NCI-H345 (cell line): ENCODE measurements at places on chromosomes 5 and 9.
A peak's percentile ranks its signal among the peaks of the same experiment; 100 is the strongest.

DNA sequence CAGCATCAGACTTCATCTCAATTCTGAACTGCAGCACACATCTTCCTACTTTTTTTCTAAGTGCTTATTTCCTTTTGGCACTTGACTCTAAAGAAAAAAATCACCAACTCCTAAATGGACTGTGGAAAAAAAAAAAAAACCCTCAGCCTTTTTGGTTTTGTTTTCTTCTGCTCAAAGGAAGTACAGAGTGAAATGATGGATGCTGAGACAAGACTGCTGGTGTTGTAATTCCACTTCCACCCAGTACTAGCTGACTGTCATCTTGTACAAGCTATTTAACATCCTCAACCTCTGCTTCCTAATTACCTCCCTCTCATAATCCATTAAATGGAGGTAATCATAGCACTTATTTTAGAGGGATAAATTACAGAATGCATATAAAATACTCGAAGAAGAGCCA lies 171.5 kb upstream of the GNA14 start:
- DNase-seq = no peak

DNA sequence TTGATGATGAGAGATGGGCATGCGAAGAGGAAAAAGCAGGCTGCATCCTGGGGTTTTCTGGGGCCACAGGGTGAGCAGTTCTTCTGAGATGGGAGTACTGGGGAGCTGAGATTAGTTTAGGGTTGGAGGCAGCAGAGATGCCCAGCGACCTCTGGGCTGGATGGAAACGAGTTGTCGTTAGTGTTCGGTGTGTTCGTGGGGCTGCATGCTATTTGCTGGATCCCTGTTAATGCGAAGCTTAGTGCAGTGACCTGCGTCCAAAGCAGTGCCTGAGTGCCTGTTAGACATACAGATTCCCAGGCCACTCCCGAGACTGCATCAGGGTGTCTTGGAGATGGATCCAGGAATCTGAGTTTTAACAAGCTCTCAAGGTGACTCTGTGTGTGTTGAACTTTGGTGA lies 201.3 kb downstream of the CACNA1B start:
- DNase-seq = no peak

DNA sequence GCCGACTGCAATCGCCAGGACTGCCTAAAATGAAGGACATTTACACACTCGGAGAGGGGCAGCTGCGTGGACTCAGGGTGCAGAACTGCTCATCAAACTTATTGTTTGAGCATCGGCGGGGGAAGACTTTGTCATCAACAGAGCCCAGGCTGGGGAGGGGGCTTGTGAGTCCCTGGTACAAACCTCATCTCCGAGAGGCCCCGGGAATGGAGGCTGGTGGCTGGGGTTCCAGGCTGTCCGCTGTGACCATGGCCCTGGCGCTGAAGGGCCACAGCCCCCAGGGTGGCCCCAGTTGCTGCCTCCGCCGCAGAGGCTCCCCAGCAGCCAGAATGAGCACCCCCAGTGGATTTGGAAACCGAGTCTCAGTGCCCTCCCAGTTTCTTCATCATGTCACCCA lies 46.1 kb upstream of the RNU6ATAC start:
- no peak for DNase-seq

- DNase-seq = no peak
Measured at GRCh38 chr5:115480900-115481299, 63.7 kb downstream of the FEM1C start.

GRCh38 chr5:18028036-18028435 lies 393.8 kb downstream of the TAF11L14 start:
- no peak for DNase-seq

- DNase-seq = no peak
Measured at GRCh38 chr5:65612298-65612907, 11.7 kb downstream of the TRIM23 start.

DNA sequence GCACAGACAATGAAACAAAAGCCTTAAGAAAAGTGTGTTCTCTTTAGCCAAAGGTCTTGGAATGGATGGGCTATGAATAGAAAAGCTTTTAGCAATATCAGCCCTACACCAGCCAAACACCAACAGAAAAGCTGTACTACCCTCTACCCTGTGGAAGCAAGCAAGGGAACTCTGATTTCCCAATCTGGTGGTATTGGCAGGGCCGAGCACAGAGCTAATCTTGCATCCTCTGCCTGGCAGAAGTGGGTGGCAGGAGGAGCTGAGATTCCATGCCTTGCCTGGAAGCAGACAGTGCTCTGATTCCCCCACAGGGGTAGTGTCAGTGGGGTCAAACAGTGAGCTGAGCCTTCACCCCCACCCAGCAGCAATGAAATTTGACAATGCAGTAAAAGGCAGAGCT lies 29.6 kb upstream of the ZNF782 start:
- DNase-seq = no peak

DNA sequence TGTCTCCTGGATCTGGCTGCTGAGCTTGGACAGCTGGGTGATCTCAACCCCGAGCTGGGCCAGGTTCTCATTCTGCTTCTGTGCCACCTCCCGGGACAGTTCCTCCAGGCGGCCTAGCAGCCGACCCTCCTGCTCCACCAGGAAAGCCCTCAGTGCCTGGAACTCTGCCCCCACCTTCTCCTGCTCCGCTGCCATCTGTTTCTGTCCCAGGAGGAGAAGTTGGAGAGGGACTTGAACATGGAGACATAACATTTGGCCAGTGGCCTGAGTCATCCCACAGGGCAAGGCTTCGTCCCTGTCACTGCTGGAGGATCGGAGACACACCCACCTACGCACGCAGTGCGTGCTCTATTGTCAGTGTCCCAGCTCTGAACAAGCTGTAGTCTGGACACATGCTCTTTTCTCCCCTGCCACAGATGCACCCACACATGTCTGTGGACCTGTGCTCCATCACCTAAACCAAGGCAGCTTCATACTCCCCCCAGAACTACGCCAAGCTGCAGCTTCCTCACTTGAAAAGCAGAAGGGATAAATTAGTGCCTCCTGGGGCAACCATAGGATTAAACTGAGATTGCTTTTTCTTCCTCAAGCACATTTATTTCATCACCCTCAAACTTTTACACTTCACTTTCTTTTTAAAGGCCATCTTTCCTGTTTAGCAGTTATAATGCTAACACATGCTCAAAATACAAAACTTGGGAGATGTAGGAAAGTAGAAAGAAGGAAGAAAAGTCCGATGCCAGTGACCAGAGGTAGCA lies 4.9 kb downstream of the TRIM7 start:
- no peak for DNase-seq

- peak; percentile 55 for DNase-seq
Measured at GRCh38 chr5:123809594-123810221, 297.7 kb downstream of the CSNK1G3 start.

DNA sequence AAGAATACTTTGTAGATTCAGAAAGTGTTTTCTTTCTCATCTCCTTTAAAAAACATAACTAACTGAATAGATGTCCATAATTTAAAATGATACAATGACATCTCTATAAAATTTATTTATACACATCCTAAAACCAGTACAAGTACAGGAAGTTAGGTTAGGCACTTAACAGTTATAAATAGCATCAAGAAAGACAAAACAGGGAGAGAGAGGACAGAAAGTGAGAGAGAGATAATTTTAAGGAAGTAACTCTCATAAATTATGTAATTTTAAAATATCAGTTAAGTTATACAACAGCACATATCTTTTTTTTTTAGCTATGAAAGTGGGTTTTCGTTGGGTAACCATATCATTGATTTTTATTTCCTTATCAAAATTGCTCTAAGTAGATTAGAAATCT lies 1068.6 kb downstream of the TAF11L14 start:
- no peak for DNase-seq

- DNase-seq = no peak
Measured at GRCh38 chr5:74241751-74242140, 398.8 kb downstream of the ENC1 start.

DNA sequence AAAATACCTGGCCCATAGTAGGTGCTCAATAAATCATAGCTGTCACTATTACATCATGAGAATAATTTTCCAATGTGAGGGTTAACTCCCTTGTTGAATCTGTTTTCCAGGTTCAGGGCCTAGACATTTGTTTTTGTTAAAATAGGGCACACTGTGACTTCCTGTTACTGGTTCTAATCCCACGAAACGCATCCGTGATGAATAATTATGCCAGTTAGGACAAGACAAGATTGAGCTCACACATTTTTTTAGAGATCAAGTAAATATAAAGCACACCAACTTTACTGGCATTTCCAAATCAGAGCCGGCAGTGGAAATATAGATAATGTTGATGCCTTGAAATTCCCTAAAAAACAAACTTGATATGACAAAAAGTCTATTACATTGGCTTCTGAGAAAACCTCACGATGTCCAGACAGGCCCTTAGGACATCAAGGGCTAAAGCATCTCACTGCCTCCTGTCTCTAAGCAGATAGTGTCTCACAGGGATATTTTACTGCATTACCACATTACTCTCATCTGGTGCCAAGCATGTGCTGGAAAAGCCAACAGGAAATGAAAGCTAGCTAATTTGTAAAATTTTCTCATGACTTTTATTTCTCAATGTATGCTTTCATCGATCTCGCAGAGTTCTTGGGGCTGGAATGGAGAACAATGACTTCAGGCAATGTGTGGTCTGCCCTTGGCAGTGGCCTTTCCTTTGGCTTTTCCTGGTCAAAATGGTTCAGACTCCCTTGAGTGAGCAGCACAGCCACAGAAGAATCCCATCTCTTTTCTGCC lies 414.3 kb upstream of the PAPPA start:
- DNase-seq = no peak

GRCh38 chr5:76641514-76642120 lies 18.4 kb upstream of the F2RL2 start:
- no peak for DNase-seq

DNA sequence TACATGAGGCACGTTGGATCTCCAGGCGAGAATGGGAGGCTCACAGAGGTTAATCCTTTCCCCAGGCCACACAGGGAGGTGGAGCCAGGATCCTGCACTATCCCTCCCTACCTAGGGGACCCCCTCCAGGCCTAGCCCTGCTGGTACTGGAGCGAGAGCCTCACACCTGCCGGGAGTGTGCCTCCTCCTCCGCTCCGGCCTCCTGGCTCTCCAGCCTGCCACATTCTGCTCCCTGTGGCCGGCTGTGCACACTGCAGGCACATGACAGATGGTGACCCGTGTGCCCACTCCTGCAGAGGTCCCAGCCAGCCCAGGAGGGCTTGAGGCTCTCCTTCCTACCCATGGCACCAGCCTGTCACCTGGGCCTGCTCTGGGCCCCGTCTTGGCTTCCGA lies 93.4 kb downstream of the RXRA start:
- no peak for DNase-seq

GRCh38 chr5:142821733-142822487 lies 51.7 kb downstream of the ARHGAP26 start:
- no peak for DNase-seq
